ENCODE measurements at places on chromosomes 5 and 9. TPM values are rescaled to one million over a fixed set of nuclear protein-coding genes. Genes with fewer than 3 reads are reported as not detected.

DNA sequence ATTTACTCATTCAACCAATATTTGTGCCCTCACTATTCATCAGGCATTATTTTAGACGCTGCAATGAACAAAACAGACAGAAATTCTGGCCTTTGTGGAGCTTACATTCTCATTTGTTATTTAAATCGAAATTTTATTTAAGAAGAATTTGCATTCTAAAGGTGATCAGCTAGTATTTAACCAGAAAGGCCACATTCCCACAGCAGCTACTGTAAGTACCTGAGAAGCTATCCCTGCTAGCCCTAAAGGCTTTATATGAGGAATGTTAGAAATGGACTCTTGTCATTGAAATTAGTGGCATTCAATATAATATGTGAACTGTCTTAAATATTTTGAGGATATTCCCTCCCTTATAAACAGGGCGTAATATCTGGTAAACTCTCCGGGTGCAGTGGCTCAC is 35.0 kb upstream of the GOLM1 start:
- no peak for DNase-seq

DNA sequence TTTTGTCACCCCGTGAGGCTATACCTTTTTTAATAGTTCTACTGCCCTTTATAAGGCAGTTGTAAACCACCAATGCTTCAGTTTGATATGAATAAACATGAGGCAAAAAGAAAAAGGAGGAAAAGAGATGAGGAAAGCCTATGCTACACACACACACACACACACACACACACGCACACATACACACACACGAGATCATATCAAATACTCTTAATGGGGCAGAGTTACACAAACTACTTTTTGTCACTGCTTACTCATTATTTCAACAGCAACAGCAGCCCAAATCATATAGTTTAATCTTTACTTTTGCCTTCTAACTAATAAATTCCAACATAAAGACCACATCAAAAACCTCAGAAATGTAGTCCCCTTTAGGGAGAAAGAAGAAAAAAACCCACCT is 116.8 kb upstream of the PAM start:
- no peak for DNase-seq

GRCh38 chr5:142886956-142887355 is 116.8 kb downstream of the ARHGAP26 start:
- DNase-seq: no peak

GRCh38 chr5:107389130-107389774 is 281.5 kb downstream of the EFNA5 start:
- no peak for DNase-seq

GRCh38 chr9:16310278-16311110 is 560.0 kb downstream of the BNC2 start:
- no peak for DNase-seq

Gene STOML2
- 220 TPM for polyA plus RNA-seq

Gene PCDHAC1
- not detected for polyA plus RNA-seq

Measured in K562 (cell line).